PC-9 (cell line): ENCODE measurements at places on chromosomes 2 and 18. TPM values are rescaled to one million over a fixed set of nuclear protein-coding genes. Genes with fewer than 3 reads are reported as not detected.

Gene AOX1
- total RNA-seq, result 4.1 and 5.1 TPM in 2 replicates

Gene WNT6
- total RNA-seq, result 0.33 and 0.45 TPM in 2 replicates

GRCh38 chr2:112155331-112156151, 17.4 kb downstream of the FBLN7 start:
- no peaks in the 10 kb centered on the region for H3K36me3 ChIP-seq
- H3K4me1 ChIP-seq, result no peaks in the 10 kb centered on the region
- DNase-seq, result no peak
- H3K27me3 ChIP-seq, result no peaks in the 10 kb centered on the region
- H3K4me3 ChIP-seq, result no peak overlapping the region

- peaks cover 9% of the 10 kb centered on the region for H3K27me3 ChIP-seq
- H3K4me3 ChIP-seq, result no peak overlapping the region
- H3K36me3 ChIP-seq, result no peaks in the 10 kb centered on the region
- no peaks in the 10 kb centered on the region for H3K4me1 ChIP-seq
These were observed 9.6 kb upstream of the THNSL2 start for GRCh38 chr2:88160517-88160916.

Gene ATP6V1B1
- total RNA-seq, result 7.8 and 13.9 TPM in 2 replicates

DNA sequence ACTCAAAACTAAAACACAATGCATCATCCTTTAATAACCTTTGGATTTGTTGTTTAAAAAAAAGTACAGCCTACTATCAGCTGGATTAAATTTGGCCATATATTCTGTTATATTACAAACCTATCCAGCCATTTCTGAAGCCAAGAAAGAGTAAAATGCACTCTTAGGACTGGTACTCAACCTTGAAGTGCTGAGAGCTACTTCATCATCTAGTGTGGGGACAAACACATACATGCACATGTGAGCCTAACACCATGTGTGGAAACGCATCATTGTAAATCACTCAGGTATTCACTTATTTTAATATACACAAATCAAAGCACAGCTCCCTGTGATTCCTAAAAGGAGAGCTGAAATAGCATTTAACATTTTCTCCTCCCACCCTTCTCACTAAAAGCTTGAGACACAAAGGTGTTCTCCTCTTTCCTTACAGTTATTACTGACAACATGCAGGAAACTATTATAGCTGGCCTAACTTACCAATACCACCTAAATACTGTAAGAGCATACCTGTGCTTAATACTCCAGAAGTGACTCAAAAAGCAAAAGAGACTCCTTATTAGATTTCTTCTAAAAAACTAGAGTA, 7.5 kb downstream of the BAZ2B start:
- H3K4me3 ChIP-seq, result no peak overlapping the region
- no peak overlapping the region for H3K27ac ChIP-seq

Gene LRRTM4
- total RNA-seq, result 1.3 and 2.2 TPM in 2 replicates

Gene FLACC1
- total RNA-seq, result 0.75 and 0.87 TPM in 2 replicates

- no peak overlapping the region for H3K27ac ChIP-seq
- peaks cover 21% of the 10 kb centered on the region for H3K4me1 ChIP-seq
- H3K4me3 ChIP-seq, result no peak overlapping the region
- no peaks in the 10 kb centered on the region for H3K27me3 ChIP-seq
These were observed 888.0 kb upstream of the CHAC2 start for GRCh38 chr2:52879561-52879960.

DNA sequence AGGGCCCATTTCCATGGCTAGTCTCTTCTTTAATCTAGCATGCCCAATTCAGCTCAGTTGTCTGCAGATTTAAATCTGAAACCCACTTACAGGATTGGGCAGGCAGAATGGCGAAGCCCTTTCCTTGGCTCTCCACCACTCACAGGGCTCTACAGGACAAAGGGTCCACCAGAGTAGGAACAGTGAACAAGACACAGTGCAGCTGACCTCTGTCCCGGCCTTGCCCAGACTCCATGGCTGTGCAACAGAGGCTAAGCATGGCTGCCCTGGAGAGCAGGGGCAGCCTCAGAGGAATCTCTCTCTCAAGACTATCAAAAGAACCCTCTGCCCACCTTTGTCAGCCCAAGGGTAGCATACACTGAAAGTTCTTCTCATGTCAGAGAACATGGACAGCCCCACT, 9.7 kb upstream of the ATP6V1B1 start:
- no peaks in the 10 kb centered on the region for H3K4me1 ChIP-seq
- no peak overlapping the region for H3K4me3 ChIP-seq
- H3K36me3 ChIP-seq, result no peaks in the 10 kb centered on the region
- DNase-seq, result no peak
- no peak overlapping the region for H3K27ac ChIP-seq

- no peak overlapping the region for H3K27ac ChIP-seq
- no peak for DNase-seq
- H3K36me3 ChIP-seq, result 0 out of 2 replicates have a peak, but pooled peaks cover 6% of the 10 kb centered on the region
- no peak overlapping the region for H3K4me3 ChIP-seq
- H3K27me3 ChIP-seq, result no peaks in the 10 kb centered on the region
These were observed 295.3 kb upstream of the EPAS1 start for GRCh38 chr2:46001741-46002506.

DNA sequence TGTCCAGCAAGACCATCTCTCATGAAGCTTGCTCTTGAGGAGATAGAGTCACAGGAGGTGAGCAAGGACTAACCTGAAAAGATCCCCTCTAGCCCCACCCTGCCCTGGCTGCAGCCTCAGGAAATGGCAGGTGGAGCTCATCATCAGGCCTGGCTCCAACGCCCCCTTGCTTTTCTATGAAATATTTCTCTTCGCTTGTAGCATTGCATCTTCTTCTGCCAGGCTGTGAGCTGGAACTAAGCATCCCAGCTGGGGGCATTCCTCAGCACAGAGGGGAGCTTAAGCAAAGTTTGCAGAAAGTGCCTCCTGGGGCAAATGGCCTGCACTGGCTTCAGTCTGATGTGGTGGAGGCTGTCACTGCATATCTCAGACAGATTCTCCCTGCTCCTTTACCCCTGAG, 90.1 kb upstream of the LGALSL start:
- H3K36me3 ChIP-seq, result no peaks in the 10 kb centered on the region
- peak overlapping the region; percentile 94 for H3K27ac ChIP-seq
- H3K4me1 ChIP-seq, result peaks cover 53% of the 10 kb centered on the region
- no peak overlapping the region for H3K4me3 ChIP-seq

DNA sequence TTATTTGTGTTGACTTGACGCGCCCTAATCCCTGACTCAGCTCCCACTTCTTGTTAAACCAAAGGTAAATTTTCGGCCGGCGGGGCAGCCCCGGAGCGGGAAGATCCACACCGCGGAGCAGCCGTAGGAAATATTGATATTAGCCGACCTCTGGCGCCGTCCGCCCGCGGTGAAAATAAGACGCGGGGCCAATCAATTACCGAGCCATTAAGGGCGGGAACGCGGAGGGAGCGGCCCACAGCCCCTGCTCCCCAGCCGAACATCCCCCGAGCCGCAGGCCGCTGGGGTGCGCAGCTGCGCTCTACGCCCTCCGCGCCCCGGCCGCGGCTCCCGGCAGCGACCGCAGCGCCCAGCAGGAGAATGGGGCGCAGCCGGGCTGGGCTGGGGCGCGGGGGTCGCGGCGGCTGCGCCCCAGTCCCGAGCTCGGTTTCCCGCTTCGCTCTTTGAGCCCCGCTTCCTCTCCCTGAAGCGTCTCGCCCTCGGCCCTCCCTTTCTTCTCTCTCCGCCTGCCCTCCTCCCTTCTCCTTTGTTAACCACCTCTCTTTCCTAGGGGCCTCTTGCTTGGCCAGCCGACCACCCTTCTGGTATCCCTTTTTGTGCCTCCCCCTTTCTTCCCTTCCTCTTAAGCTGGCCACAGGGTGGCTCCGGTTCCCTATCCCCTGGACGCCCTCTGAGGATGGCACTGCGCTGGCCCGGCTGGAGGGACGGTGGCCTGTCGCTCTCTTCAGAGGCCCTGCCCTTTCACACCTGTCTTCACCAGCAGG, 40.9 kb downstream of the CELF4 start:
- H3K27ac ChIP-seq, result no peak overlapping the region
- peaks cover 35% of the 10 kb centered on the region for H3K27me3 ChIP-seq
- H3K4me3 ChIP-seq, result no peak overlapping the region

- no peak for DNase-seq
- no peak overlapping the region for H3K4me3 ChIP-seq
- peaks cover 9% of the 10 kb centered on the region for H3K4me1 ChIP-seq
- H3K27me3 ChIP-seq, result no peaks in the 10 kb centered on the region
- no peak overlapping the region for H3K27ac ChIP-seq
These were observed 8.4 kb downstream of the ASB1 start for GRCh38 chr2:238434846-238435751.

DNA sequence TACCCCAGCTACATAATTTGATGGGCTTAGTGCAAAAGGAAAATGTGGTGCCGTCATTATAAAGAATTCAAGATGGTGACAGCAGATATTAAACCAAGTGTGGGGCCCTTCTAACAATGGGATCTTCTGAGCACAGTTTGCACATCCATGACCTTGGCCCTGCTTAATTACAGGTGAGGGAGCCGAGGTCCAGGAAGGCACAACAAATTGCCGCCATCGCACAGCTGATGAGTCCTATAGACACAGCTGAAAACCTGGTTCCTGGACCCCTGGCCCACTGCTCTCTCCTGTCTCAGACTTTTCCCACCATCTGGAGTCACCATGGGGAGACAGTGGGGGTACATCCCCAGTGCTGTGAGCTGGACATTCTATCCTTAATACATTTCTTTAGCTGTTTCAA, 95.8 kb upstream of the MAP4K3 start:
- H3K4me1 ChIP-seq, result peaks cover 11% of the 10 kb centered on the region
- no peak for DNase-seq
- H3K4me3 ChIP-seq, result no peak overlapping the region

Gene CDH19
- not detected in 2 replicates for total RNA-seq

GRCh38 chr2:8230466-8230865, 451.4 kb upstream of the ID2 start:
- H3K4me1 ChIP-seq, result no peaks in the 10 kb centered on the region
- H3K27ac ChIP-seq, result no peak overlapping the region
- peaks cover 27% of the 10 kb centered on the region for H3K27me3 ChIP-seq
- no peaks in the 10 kb centered on the region for H3K36me3 ChIP-seq

Gene CYRIA
- total RNA-seq, result 3.9 and 4.0 TPM in 2 replicates

GRCh38 chr2:100206731-100207255, 64.4 kb upstream of the AFF3 start:
- H3K27ac ChIP-seq, result no peak overlapping the region
- H3K4me3 ChIP-seq, result no peak overlapping the region
- DNase-seq, result no peak
- H3K36me3 ChIP-seq, result no peaks in the 10 kb centered on the region

DNA sequence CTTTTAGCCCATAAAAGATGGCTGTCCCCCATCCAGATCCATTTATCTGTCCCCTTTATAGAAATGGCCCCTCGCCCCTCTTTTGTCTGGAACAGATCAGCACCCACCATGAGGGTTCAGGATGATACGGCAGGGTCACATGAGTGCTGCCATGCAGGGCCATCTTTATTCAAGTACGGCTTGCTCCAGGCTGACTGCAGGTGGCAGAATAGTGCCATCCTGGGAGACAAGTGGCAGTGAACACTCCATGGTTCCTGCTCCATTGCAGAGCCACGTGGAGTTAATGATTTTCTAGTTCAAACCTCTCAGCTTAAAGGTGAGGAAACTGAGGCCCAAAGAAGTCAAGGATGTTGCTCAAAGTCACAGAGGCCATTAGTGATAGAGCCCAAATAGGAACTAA, 180.6 kb downstream of the CLIP4 start:
- no peaks in the 10 kb centered on the region for H3K36me3 ChIP-seq
- no peaks in the 10 kb centered on the region for H3K4me1 ChIP-seq
- peaks cover 68% of the 10 kb centered on the region for H3K27me3 ChIP-seq
- no peak overlapping the region for H3K27ac ChIP-seq
- no peak overlapping the region for H3K4me3 ChIP-seq

Gene CD207
- not detected in 2 replicates for total RNA-seq

Gene NMUR1
- not detected in 2 replicates for total RNA-seq

DNA sequence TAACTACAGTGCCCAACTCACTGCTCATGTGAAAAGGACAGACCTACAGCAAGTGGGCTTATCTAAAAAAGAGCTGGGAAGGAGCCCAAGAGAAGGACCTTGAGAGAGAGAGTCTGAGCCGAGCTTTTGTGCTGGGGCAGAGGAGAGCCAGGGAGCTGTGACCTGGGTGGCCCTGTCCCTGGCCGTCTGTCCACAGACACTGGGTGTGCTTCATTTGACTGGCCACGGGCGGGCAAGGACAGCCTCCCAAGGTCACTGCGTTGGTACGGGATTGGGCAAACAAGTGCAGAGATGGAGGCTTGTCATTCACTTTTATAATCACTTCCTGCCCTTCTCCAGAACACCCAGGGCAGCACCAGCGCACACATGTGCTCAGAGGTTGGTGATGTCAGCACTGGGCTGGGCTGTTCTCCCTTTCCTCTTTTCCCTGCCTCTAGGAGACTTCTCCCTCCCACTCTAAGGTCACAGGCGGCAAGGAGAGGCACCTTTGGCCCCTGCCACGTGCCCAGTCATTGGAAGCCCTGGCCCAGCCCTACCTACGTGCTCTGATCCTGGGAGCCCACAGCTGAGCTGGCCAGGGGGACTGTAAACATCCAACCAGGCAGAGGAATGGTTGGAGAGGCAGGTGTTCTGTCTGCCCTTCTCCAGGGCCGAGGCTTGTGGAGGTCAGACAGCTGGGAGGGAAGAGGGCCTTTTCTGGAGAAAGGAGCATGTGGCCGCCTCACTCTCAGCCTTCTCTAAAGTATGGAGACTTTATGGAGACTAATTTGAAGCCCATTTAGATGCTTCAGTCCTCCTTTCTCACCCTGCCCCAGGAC, 6.4 kb upstream of the PSD4 start:
- no peaks in the 10 kb centered on the region for H3K4me1 ChIP-seq
- no peak overlapping the region for H3K27ac ChIP-seq
- H3K4me3 ChIP-seq, result no peak overlapping the region

- no peak overlapping the region for H3K4me3 ChIP-seq
- H3K4me1 ChIP-seq, result peaks cover 72% of the 10 kb centered on the region
- no peaks in the 10 kb centered on the region for H3K27me3 ChIP-seq
- 0 out of 2 replicates have a peak, but pooled peaks cover 10% of the 10 kb centered on the region for H3K36me3 ChIP-seq
- DNase-seq, result peak; percentile 25
- H3K27ac ChIP-seq, result peak overlapping the region; percentile 91
These were observed 78.1 kb downstream of the AAK1 start for GRCh38 chr2:69565431-69565839.

Gene FKBP7
- total RNA-seq, result 3.8 and 6.1 TPM in 2 replicates
